ENCODE measurements at places on chromosomes 6 and 20.

GRCh38 chr6:30006170-30007131 lies 54.6 kb upstream of the POLR1H start:
- DNase-seq: peak; percentile 19

GRCh38 chr6:33762713-33763112 lies 16.0 kb upstream of the IP6K3 start:
- DNase-seq: no peak

- DNase-seq: no peak
Measured at GRCh38 chr6:48099713-48100587, 11.0 kb downstream of the PTCHD4 start.

DNA sequence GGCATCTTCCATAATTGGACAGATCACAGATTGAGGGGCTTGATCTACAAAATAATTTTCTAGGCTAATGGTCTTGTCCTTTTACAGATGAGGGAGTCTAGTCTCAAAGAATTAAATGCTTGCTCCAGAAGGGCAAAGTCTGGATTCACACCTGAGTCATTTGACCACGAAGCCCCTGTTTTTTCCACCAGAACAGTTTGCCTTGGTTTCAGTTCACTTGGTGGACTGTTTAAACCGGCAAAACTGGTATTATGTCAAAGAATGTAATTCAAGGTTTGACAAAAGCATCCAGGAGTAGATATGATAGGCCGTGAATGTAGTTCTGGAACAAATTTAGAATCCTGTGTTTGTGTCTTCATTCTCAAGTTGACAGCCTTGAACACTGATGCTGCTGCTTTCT lies 3.3 kb downstream of the MYO6 start:
- no peak for DNase-seq

- no peak for DNase-seq
Measured at GRCh38 chr6:75493400-75494064, at the start of gene FILIP1. TSS of gene FILIP1 (minus strand) at chr6:75493800. CDS start at chr6:75414972, 78,828 bp downstream.

DNA sequence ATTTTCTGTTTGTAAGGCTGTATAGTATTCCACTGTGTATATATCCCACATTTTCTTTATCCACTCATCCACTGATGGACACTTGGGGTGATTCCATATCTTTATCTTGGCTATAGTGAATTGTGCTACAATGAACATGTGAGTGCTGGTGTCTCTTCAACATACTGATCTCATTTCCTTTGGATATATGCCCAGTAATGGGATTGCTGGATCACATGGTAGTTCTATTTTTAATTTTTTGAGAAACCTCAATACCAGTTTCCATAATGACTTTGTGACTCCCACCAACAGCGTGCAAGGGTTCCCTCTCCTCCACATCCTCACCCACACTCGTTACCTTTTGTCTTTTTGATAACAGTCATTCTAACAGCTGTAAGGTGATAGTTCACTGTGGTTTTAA lies 166.0 kb downstream of the ARHGAP18 start:
- DNase-seq: peak; percentile 49

GRCh38 chr20:3741836-3742458 lies 9.5 kb downstream of the HSPA12B start:
- DNase-seq: no peak

- DNase-seq: no peak
Measured at GRCh38 chr6:22149096-22149495, 147.7 kb downstream of the PRL start.

GRCh38 chr20:3405139-3405538 lies 2.3 kb downstream of the DNAAF9 start:
- no peak for DNase-seq

GRCh38 chr6:117078624-117079023 lies 186.7 kb upstream of the VGLL2 start:
- no peak for DNase-seq

DNA sequence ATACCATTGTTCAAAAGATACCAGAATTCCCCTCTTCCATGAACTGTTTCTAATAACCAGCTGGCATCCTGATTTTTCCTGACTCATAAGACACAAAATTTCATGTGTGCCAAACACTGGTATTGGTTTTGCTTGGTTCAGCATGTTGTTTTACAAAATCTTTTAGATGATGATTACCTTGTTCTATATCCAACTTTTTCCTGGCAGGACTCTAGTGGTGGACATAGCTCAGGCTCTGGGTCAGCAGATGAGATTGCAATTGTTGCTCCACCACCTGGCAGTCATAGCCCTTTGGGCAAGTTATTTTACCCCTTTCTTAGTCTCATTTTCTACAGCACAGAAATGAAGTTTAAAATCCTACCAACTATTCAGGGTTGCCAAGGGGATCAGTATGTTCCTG lies 6.2 kb downstream of the TRIM38 start:
- peak; percentile 34 for DNase-seq
